Activated CD8-positive, alpha-beta memory T cell treated with anti-CD3 and anti-CD28 coated beads for 48 hours (primary cell): ENCODE measurements at places on chromosomes 7 and 10.

DNA sequence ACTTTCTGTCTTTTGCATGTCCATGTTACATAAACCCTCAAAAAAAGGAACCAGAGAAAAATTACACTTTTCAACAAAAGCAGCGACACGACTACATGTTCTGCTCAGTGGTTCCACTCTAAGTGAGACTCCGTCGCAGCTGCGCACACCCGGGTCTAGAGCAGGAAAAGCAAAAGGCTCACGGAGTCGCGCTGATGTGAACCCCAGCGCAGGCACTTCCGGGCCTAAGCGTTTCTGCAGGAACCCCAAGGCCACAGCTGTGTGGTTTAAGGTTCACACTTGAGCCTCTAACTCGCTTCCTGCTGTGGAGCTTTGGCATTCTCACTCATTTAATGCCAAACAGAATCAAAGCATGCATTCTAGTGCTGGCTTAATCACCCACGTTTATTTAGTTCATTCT lies 240.3 kb downstream of the DNAJB6 start:
- no peak for DNase-seq

GRCh38 chr10:50279489-50279888 lies 28.2 kb upstream of the ASAH2 start:
- DNase-seq: no peak

DNA sequence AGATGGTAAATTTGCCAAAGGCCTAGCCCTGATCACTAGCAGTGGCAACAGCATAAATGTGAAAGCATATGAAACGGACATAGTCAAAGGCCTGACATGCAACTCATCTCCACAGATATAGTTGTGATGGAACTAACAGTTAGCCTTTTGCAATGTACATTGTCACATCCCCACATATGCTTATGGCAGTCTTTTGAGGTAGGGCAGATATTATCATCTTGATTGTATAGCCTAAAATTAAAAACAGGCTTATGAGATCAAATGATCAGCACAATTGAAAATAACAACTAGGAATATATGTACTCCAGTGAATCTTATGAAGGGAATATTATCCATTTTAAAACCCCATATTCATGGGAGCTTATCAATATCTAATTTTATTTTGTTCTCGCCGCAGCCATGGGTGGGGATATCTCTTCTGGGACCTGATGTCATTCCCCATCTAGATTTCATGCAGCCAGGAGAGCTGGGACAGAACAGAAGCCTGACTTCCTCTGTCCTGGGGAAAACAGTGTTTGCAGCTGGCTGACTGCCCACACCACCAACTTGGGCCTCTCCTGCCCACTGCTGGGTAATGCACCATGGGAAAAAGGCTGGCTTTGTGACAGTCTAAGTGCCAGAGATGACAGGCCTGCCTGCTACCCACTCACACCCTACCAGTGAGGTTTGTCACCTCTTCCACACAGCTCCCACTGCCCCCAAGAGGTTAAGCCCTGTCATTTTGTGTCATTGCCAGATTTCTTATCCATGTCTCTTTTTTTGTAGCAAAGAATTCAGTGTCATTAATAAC lies 180.2 kb upstream of the FZD1 start:
- no peak for DNase-seq

DNA sequence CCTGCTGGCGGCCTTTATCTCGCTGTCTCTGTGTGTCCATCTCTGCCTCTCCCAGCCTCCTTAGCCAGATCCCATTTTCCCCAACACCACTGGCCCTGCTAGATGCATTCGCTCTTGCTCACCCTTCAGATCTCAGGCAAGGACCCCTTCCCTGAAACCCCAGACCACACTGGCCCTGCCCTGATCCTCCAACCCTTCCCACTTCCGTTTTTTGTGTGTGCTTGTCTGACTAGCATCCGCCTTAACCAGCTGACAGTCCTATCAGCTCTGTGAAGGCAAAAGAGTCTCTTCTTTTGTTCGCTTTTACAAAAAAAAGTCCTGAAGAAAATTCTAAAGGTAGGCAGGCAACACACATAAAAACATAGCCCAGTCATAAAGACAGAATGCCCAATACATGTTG lies 28.7 kb downstream of the CHST15 start:
- no peak for DNase-seq

DNA sequence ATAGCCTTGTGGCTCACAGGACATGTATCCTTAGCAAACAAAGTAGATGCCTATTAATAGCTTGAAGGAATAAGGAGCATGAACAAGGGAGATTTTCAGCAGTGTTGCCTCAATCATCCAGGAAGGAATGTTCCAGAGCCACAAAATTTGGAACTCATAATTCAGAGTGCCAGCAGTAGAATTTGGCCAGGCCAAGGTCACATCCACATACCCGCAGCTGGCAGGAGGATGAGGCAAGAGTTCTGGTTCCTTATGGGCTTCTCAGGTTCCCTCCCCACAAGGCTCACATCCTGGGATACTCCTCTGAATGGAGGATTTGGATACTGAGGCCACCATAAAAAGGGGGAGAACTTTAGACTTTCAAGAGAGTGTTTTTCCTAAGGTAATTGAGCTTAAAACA lies 45.8 kb downstream of the SUFU start:
- DNase-seq: no peak

DNA sequence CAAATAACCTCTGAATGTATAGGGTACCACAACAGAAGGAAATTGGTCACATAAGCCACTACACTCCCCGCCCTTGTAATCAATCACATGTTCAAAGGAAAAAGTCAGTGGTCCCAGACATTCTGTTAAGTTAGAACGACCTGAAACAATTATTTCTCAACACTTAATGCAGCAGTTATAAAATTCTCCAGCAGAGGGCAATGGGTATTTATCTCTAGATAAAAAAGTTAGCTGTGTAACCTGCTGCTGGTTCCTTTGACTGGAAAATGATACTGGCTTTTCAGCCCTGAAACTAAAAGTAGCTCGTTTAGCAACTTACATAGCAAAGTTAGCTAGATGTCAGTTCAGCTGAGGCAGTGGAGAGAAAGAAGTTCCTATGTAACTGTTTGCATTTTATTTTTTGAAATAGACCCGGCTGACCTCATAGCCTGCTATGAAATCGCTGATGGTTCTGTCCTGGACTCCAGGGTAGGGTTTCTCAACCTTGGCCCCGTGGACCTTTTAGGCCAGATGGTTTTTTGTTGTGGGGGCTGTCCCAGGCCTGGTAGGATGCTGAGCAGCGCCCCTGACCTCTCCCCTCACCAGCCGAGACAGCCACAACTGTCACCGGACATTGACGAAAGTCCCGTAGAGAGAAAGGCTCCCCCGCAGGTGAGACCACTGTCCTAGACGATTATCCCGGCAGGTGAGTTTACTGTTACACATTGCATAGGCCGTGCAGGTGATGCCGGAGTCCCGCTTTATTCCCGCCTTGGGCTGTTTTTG lies 40.2 kb upstream of the PROSER2 start:
- no peak for DNase-seq

GRCh38 chr10:43427166-43427825 lies 9.6 kb upstream of the ZNF487 start:
- DNase-seq: no peak

GRCh38 chr7:78780560-78780959 lies 672.9 kb downstream of the MAGI2 start:
- DNase-seq: no peak

DNA sequence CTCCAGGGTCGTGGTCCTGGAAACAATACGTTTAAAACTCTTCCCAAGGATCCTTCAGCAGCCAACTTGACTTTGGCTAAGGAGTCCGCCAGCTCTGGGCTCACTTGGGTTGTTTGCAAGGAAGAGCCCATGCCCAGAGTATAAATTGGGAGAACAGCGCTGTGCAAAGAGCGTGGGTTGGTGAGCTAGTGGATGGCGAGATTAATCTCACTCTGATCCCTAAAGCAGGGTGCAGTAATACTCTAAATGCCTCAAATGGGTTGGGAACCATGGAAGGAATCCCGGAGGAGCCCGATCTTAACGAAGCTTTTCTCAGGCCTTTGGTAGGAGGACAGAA lies 495 bp upstream of the SDHAF3 start:
- DNase-seq: no peak

DNA sequence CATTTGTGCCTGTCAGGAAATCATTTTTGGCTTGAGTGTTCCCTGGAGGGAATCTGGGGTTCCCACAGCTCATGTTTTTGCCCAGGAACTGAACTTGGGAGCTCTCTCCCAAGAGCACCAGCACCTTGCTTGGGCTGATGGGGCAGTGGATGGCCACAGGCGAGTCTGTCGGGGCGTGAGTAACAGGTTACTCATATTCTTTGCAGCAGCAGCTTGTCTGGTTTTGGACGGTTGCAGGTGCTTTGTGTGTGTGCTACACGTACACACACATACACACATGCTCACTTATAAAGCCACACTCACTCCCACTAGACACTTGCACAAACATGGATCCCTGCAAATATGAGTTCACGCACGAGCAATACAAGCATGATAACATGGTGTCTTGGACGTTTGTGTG lies 2.9 kb upstream of the PALD1 start:
- DNase-seq: no peak

- DNase-seq: no peak
These were observed 24.0 kb downstream of the ZNRF2 start for GRCh38 chr7:30308389-30308788.

DNA sequence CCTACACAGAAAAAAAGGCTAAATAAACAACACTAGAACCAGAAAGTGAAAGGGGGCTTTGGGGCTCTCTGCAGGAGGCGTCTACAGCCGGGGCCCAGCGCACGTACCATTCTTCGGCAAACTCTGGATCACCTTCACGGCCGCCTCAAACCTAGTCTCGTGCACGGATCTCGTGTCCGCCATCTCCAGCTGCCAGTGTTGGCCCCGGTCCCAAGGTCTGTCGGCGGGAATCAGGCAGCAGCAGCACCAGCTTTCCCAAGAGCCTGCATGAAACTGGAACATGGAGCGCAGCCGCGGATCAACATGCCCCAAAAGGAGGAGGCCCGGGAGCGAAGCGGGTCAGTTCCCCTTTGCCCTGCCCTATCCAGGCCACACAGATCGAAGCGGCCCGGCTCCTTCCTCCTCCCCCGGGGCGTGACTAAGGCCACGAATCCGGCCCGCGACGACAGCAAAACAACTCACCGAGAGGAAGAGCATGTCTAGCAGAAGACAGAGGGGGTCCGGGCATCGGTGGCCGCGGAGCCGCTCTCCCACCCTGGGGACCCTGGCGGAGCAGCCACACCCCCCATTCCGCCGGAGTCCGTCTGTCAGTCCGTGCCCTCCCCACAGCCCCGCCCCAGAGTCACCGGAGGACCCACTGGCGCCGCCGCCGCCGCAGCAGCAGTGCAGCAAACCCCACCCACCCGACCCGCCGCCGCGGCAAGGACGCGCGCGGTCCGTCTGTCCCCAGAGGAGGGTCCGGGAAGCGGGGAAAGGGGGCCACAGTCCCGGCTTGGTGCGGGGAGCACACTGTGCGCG lies at the start of gene ACBD5:
Gene ACBD5 (minus strand): TSS at position 586 of the 798 bp plus-strand sequence. CDS start 109 bp downstream, at position 477.
- peak; percentile 59 for DNase-seq

DNA sequence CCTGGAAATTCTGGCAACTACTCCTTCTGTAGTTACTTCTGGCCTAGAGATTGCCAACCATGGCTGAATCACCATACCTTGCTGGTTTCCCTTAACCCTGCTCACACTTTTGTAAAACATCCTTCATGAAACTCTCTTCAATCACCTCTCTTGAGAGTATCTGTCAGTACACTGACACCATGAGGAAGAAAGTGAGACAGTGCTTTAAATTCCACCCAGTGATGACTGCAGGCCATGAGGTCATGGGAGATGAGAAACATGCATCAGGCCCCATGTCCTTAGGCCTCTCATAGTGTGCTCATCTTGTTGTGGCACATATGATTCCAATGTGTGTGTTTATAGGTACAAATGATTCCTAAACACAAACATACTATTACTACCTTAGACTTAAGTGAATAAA lies 24.6 kb upstream of the NAMPT start:
- DNase-seq: no peak

- DNase-seq: no peak
These were observed 26.5 kb downstream of the BTRC start for GRCh38 chr10:101380353-101381017.

DNA sequence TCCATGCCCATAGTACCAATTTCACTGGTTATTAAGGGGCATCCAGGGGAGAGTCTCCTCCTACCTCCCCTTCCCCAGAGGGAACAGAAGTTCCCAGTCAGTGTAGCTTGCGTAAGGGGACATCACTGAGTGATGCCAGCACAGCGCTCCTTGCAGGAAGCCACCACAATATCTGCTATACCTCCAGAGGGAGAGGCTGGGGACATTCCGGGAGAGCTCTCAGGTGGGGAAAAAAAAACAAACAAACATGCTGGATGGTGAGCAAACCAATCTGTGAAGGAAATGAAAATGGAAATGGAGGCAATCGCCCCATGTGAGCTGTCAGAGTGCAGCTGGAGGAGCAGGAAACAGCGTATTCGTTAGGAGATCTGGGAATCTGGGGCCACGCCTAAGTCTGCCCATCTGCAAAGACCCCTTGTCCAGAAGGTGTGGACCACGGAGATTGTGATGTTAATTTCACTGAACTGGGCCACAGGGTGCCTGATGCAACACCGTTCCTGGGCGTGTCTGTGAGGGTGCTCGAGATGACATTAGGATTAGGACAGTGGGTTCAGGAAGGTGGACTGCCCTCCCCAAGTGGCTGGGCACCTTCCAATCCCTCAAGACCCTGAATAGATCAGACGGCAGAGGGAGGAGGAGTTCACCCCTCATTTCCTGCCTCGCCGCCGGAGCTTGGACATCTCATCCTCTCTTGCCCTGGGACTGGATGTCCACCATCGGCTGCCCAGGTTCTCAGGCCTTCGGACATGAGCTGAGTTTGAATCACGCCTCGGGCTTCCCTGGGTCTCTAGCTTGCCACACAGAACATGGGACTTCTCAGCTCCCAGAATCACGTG lies 30.5 kb downstream of the GNA12 start:
- DNase-seq: no peak

DNA sequence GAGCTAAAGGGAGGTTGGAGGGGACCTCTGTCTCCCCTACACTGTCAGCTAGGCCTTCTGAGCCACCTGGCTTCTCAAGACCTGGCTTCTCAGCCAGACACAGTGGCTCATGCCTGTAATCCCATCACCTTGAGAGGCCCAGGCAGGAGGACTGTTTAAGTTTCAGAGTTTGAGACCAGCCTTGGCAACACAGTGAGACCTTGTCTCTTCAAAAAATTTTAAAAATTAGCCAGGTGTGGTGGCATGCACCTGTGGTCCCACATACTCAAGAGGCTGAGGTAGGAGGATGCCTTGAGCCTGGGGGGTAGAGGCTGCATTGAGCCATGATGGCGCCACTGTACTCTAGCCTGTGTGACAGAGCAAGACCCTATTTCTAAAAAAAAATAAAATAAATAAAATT lies 33.1 kb downstream of the PIP4K2A start:
- DNase-seq: no peak

- no peak for DNase-seq
These were observed 72.4 kb downstream of the DNAJB6 start for GRCh38 chr7:157409149-157409752.

DNA sequence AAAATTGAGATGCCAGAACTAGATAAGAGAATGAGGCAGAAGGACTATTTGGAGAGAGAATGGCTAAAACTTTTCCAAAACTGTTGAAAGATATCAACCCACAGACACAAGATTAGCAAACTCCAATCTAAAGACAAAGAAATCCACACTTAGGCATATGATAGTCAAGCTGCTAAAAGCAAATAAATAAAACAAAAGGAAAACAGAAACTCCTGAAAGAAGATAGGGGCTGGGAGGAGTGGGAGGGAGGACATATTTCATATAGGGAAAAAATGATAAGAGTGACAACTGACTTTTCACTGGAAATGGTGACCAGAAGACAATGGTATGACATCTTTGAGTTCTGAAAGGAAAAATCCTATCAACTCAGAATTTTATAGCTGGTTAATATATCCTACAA lies 105.4 kb upstream of the ADO start:
- DNase-seq: no peak
